CD4-positive, alpha-beta T cell treated with Interleukin-2 at 100 ng/mL for 4 hours (primary cell): ENCODE measurements at places on chromosomes 5 and 9.
A peak's percentile ranks its signal among the peaks of the same experiment; 100 is the strongest.

DNA sequence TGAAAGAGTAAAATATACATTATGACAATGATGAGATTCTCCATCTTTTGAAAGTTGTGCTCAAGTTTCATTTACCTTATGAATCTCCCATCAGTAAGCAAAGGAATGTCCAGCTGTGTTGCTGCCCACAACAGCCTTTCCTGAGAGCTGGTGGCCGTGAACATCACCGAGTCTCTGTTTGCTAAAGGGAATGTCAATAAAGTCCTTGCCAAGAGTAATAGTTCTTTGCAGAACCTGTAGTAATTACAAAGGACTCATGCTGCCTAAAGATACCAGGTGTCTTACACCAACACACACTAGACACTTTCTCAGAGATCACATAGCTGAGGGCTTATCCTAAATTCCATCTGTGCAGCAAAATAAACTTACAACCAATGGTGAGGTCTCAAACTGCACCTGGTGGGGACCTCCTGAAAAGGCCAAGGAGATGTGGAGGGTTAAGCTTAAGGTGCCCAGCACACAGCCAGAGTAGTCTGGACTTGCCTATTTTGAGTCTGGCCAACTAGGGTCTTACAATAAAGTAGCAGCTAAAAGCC is 111.1 kb upstream of the DAPK1 start:
- DNase-seq = no peak

DNA sequence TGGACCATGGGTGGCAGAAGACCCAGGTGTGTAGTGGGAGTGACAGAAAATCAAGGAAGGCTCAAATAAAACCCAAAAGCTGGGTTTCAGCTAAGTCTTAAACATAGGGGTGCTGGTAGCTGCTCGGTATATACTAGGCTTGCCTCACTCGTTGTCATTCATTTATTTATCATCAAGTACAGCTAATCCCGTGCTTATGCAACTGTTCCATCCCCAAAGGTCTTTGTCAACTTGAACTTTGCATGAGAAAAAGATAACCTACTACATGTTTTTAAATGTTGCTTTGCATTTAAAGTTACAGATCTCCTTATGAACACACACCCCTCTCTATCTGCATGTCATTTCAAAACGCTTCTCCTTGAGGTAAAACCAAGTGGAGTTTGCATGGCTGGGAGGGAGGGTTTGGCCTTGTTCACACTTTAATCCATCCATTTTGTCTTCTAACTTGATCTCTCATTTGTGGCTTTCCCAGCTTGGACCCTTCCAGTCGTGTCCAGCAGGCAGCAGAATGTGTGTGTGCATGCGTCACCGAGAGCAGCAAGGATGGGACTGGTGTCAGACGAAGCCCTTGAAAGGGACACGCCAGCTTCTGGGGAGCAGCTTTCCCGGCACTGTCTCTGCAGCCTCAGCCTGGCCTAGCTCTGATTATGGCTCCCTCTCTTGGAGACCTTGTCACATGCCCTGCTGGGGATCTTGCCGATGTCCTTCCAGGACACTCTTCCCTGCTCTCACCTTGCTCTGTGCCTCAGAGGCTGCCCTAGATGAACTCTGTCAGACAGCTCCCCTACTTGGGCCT is 133.5 kb downstream of the GADD45G start:
- DNase-seq = no peak

GRCh38 chr5:137234973-137235943 is 263.9 kb downstream of the SPOCK1 start:
- DNase-seq = no peak

- no peak for DNase-seq
Measured at GRCh38 chr5:132372127-132372526, 2.6 kb downstream of the SLC22A5 start.

- no peak for DNase-seq
Measured at GRCh38 chr5:129698661-129699060, 49.2 kb upstream of the MINAR2 start.

GRCh38 chr5:161096581-161096980 is 244.6 kb upstream of the ATP10B start:
- no peak for DNase-seq

DNA sequence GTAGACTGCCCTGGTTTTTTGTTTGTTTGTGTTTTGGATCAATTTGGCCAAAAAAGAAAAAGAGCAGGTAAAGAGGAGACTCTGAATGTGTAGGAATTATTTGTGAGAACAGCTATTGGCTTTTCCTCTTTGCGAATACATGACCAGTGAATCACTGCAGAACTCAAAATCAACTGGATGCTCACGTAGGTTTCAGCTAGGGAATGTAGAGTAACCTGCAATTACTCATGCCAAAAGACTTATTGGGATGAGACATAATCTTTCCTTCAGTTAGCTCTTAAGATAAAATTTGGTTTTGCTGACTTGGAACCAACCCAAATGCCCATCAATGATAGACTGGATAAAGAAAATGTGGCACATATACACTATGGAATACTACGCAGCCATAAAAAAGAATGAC is 348.0 kb downstream of the NPR3 start:
- no peak for DNase-seq

DNA sequence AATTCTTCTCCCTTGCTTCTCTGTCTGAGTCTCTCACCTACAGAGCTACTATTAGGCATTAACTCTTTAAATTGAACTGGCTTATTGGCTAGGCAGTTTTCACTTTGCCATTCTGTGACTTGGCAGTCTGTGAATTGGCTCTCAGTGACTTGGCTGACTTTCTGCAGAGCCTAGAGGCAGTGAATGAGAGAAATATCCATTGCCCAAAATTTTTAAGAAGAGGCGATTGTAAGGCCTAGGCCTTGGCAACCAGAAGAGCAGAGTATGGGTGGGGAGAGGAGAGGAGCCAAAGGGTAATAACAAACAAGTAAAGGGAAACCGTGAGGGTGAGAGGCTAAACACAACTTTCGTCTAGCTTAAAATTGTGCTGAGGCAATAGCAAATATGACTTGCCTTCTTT is 176.7 kb downstream of the PRR16 start:
- DNase-seq = no peak

DNA sequence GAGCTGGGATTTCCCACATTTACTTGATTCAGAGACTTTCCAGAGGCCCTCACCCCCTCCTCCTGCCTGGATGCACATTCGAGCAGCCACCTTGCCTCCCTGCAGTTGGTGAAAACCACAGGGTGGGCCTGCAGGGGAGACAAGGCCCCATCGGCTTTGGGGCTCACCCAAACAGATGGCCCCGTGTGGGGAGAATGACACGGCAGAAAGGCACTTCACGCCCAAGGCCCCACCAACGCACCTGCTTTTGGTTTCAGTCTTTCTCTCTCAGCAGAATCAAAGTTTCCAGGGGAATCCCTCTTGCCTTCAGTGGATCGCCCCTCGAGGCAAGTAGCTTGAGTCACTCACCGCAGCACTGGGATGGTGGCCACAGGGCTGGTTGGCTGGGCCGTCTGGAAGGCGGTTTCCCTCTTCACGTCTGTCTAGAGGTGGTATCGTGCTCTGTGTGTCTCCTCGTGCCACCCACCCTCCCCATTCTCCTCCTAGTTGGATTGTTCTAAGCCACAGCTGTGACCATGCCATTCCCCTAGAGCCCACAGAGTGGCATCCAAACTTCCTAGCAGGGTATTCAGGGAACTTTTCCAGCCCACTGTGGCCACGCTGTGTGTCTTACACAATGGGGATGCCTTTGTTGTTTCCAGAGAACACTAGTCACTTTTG is 31.8 kb downstream of the SEC61B start:
- peak; percentile 43 for DNase-seq

- DNase-seq = no peak
Measured at GRCh38 chr5:63255594-63255993, 677.0 kb downstream of the LRRC70 start.

DNA sequence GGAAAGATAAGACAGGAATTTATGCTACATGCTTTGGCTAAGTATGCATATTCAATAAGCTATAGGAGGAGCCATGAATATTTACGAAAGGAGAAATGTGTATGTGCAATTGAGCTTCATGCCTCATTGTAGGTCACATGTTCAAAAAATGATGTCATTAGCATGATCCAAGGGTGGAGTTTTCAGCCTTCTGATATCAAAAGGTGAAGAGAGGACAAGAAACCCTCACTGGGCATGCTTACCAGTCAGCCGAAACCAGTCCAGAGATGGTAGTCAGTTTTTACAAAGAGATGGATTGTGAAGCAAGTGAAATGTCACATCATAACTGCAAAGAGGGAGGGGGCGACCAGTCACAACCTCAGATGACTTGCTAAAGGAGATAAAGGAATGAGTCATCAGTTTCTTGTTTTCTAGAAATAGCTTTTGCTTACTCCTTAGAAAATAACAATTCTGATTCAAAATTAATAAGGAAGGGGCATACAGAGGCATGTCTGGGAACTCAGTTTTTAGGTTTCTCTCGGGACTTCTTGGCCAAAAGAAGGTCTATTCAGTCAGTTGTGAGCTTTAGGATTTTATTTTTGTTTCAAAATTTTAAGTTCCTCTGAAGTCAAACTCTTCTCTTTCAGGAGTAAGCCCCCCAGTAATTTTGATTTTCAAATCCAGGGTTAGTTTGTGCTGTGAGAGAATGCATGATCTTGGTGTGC is 1067.8 kb upstream of the EDIL3 start:
- no peak for DNase-seq

DNA sequence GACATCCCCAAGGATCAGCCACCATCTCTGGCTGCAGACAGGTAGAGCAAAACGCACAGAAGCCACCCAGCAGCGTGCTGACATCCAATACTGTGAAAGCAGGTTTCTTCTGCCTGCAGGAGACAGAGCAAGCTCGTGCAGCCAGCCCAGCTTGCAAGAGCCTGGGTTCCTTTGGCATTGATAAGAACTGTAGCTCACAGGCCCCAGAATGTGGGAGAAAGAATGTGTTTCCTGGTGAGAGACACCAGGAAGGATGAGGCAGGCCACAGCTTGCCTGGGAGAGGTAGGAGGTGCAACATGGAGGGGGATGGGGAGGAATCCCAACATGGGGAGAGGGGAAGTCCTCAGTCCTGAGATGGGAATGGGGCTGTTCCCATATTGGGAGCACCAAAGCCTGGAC is 34.0 kb upstream of the ARAP3 start:
- no peak for DNase-seq

DNA sequence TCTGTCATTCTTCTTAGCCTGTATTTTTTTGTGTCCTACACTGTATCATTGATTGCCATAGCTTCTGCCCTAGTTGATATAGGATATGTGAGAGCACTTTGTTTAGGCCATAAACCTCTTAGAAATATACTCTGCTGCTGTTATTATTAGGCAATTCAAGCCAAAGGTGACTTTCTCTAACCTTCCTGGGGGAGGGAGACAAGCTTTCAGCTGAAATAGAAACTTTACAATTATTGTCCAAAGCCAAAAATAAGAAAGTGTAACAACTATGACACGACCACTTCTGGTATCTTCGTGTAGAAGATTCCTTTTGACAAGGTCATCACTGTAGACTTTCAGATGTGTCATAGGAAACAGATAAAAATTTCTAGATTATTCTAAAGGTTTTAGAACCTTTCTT is 12.2 kb upstream of the CSNK1A1 start:
- no peak for DNase-seq

DNA sequence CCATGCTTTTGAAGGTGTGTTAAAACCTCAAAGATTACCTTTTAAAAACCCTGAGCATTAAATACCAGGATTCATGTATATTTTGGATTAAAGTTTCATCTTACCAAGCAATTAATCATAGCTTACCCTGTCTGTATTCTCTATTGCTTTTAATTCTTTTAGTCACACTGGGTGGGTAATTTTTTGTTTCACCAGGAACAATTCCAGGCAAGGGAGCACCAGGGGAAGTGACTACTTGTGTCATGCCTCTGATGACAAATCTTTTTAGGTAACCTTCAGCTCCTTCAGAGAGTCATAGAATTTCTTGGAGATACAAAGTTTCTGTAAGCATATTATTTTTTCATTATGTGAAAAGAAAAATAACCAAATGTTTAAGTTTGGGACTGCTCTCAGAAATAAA is 33.4 kb upstream of the ANXA1 start:
- peak; percentile 20 for DNase-seq

DNA sequence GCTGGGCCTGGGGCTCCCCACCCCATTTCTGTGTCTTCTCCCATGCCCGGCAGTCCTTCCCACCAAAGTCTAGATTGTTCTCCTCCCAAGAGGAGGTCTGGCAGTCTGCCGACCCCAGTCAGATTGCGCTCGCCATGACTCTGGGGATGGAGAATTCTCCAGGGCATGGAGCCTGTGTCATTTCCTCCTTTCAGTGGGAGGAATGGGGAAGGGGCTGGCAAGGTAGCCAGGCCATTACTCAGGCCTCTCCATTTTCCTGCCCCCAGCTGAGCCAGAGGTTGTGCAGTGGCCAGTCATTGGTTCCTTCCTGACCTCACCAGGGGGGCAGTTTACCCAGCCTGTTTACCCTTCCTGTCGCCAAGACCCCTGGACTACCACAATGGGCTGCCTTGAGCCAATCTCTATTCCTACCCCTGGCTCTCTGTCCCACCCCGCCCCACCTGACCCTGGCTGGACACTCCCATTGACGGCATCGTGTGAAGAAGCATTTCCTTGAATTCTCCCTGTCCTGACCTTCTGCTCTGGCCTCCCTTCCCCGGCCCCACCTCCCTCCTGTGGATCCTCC is 628 bp downstream of the SYNPO start:
- no peak for DNase-seq

- DNase-seq = no peak
Measured at GRCh38 chr5:60010328-60010727, 116.8 kb upstream of the PDE4D start.

DNA sequence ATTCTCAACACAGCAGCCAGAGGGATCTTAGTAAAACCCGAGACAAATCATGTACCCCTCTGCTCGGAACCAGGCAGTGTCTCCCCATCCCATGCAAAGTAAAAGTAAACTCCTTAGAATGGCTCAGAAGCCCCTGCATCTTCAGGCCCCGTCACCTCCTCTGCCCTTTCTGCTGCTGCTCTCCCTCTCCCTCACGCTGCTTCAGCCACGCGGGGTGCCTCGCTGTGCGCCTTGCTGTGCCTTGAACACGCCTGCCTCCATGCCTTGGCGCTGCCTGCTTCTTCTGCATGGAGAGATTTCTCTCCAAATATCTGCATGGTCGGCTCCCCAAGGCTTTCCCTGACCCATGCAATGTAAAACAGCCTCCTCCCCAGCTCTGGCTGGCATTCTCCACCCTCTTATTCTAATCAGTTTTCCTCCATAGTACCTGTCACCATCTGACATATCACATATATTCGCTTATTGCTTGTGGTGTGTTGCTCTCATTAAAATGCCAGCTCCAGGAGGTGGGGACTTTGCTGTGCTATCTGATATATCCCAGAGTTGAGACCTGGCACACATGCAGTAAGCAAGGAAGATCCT is 8.0 kb downstream of the GPRIN1 start:
- no peak for DNase-seq

GRCh38 chr9:120463765-120464164 is 116.2 kb downstream of the CDK5RAP2 start:
- no peak for DNase-seq

DNA sequence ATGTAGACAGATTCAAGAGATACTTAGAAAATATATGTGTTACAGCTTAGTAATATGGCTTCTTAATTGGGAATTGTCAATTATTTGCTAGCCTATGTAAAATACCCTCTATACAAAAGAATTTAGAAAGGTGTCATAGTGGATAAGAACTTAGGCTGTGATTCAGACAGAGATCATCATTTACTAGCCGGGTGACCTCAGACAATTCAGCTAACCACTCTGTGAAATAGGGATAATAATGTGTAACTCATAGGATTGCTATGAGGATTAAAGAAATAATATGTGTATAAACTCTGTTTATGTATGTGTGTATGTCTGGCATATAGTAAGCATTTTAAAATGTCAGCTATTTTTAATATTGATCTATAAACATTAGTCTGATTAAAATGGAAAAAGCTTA is 5.9 kb upstream of the LARS1 start:
- DNase-seq = no peak
